ENCODE measurements at places on chromosomes 11 and 22.

GRCh38 chr11:6813656-6814055 is 14.2 kb upstream of the OR6A2 start:
- no peak for DNase-seq

DNA sequence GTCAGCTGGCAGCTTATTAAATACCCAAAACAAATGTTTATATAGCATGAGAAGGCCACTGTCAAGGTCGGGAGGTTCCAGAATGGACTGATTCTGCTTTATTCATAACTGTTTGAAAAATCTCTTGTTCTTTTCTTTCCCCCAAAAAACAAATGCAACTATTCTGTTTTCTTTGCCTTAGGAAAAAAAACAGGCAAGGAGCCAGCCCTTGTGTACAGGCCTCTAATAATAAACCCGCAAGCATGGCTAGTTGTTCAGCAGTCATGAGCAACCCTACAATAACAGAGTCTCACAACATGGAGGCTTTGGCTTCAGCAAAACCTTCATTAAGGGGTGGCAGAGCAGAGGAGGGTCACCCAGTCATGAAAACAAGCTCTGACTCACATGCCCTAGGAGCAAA is 191.7 kb downstream of the KIRREL3 start:
- DNase-seq: no peak

DNA sequence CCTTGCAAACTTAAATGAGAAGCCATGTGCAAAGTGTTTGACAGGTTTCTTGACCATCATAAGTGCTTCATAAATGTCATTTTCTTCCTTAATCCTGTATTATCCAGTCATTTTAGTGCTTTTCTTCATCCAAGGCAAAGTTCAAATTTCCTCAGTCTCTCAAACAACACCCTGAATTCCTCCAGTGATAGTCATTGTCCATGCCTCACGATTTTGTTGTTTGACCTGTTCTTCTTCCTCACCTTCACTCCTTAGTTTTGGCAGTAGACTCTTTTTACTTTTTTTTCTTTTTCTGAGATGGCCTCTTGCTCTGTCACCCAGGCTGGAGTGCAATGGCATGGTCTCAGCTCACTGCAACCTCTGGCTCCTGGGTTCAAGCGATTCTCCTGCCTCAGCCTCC is 1257.3 kb downstream of the FAM181B start:
- DNase-seq: no peak

DNA sequence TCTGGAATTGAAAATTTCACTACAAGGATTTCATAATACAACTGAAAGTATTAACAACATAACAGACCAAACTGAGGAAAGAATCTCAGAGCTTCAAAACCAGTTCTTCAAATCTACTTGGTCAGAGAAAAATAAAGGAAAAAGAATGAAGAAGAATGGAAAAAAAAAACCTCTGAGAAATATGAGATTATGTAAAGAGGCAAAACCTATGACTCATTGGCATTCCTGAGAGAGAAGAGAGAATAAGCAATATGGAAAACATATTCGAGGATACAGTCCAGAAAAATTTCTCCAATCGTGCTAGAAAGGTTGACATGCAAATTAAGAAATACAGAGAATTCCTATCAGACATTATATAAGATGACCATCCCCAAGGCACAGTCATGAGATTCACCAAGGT is 23.4 kb upstream of the GPR83 start:
- no peak for DNase-seq

DNA sequence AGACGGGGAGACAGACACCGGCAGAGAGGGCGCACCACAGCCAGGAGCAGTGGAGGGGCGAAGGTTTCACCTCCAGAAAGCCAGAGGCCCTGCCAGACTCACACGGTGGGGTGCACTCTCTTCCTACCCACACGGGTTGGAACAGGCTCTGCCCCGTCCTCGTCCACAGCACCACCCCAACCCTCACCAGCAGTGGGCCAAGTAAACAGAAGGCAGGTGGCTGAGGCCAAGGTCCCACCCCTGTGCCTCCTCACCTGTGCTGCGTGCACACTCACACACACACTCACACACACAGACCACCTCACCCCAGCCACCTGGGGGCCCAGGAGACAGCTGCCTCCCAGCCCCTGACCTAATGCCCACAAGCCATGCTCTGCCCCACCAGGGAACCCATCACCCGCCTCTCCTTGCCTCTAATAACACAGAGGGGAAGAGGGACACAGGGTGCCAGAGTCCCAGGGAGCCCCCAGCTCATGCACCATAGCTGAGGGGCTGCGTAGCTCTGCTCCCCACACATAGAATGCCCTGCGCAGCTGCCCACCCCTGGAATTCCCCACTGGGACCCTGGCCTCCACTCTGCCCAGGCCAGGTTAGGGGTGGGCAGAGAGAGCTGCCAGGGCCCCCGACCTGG is 3.1 kb downstream of the CYB5R3 start:
- DNase-seq: no peak

GRCh38 chr11:92890846-92891245 is 78.6 kb upstream of the MTNR1B start:
- no peak for DNase-seq

- no peak for DNase-seq
These were observed 699.0 kb upstream of the LUZP2 start for GRCh38 chr11:23797624-23798419.

Measured in Right ventricle myocardium superior (tissue), 1 donor.